ENCODE measurements at places on chromosomes 6 and 20.

DNA sequence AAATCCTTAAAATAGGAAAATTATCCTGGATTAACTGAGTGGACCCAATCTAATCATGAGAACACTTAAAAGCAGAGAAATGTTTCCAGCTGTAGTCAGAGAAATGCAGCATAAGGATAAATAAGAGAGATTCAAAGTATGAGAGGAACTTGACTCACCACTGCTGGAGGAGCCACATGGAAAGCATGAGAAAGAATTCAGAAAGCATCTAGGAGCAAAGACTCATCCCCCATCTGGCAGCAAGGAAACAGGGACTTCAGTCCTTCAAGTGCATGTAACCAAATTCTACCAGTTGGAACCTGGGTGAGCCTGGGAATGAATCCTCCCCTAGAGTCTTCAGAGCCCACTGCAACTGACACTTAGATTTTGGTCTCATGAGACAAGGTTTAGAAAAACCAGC, 33.7 kb downstream of the RNF146 start:
- no peak for DNase-seq

DNA sequence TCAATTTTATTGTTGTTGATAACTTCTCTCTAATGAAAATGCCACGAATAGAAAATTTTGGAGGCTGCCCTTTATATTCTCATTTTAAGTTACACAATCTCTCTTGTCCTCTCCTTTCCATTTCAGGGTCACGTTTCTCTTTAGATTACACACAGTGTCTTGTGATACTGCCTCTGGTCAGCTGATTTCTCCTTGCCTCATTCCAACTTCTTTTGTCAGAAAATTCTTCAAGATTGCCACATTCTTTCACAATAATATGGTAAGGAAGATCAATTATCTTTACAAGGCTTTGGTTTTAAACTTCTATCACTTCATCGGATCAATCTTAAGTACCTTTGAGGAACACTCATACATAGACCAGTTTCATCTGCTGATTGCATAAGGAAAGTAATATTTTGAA, 370.3 kb downstream of the RFPL4B start:
- DNase-seq, result no peak

DNA sequence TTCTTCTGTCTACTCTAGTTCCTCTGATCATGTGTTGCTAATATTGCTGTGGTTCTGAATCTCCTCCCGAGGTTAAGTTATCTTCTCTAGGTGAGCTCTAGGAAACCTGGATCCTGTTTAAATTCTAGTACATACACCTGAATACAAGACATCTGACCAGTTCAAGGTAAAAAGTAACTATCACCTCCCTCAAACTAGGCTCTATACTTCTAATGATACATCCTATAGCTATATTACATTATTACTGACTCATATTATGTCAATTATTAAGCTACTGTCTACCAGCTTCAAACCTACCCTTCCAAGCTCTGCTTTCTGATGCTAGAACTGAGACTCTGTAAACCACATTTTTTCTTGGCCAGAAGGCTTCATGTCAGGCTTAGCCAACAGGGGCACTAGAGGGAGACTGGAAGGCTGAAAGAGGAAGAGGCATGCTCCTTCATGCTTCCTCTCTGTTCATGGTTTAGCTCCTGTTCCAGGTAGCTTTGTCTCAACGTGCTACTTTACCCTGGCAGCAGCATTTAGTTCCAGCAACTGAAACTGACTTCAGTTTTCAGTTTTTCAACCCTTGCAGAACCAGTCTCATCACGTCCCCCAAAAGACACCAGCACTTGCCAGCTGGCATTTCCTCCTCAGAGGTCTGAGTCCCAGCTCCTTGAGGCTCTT, 148.4 kb upstream of the TOP1 start:
- DNase-seq, result no peak

GRCh38 chr20:34045294-34045693, 51.6 kb downstream of the RALY start:
- peak; percentile 25 for DNase-seq

- no peak for DNase-seq
Measured at GRCh38 chr6:34475238-34475682, 9.4 kb downstream of the PACSIN1 start.

DNA sequence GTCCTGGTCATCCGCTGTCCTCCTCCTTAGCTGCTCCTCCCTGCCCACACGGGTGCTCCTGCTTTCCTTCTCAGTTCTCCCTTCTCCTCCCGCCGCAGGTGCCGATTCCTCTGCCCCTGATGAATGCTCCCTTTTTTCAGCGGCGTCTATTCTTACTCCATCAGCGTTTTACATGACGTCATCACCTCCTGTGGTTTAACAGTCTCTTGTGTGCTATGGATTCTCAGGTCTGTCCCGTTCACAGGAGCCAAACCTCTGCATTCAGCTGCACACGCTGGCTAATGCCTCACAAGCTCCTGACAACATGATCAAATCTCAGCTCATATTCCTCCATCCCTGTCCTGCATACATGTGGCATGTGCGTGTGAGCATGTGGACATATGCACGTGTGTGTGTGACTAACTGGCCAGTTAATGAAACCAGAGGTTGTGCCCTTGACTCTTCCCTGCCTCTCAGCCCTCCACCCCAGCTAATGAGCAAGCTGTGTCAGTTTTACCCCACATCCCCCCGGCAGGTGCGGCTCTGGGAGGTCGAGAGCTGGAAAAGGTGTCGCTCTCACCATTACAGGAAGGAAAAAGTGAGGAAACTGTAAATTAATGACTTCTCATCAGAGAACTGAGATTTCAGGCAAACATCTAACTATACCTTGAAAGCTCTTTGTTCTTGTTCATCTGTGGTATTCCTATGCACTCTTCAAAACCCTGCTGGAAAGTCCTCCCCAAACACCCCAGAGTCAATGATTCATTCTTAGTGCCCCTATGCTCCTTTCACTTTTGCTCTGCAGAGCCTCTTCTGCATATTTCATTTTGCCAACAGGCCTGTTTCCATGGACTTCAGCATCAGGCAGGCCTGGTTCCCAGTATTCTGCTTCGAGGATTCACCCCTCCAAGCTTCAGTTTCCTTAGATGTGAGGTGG, 163.1 kb downstream of the TTLL2 start:
- DNase-seq, result no peak

DNA sequence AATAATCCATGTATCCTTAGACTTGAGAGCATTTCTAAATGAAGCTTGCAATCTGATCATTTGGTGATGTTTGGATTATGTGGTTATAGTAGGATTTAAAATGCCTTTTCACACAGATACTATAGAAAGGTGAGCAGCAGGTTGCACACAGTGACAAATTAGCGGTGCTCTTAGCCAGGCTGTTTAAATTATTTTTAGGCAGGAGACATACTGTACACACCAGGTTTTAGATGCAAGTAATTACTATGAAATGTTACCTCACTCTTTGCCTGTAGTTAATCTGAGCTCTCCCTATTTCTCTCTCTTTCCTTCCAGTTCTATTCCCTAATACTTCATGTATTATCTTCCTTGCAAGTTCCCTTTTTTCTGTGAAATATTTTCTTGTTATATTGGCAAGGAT, 191.7 kb downstream of the RIMS1 start:
- no peak for DNase-seq

GRCh38 chr6:3882431-3882830, 33.3 kb downstream of the FAM50B start:
- no peak for DNase-seq

DNA sequence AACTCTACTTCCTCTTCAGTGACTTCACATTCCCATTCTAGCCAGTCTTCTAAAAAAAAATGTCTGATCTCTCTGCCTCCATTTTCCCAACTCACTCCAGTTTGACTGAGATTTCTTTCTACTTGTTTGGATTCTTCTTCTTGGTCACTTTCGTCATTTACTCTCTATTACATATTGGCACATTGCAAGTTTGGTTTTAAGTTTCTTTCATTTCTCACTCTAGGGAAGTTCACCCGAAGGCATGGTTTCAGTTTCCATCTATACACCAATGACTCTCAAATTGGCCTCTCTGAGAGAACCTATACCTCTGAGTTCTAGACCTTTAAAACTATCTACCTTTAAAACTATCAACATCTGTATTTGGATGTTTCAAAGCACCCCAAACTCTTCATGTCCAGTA, 51.3 kb downstream of the CD109 start:
- no peak for DNase-seq

- no peak for DNase-seq
Measured at GRCh38 chr6:163446549-163446948, 32.0 kb downstream of the QKI start.

All from tibial nerve (tissue), 4 donors.